ENCODE measurements at places on chromosomes 1 and 21.
A peak's percentile ranks its signal among the peaks of the same experiment; 100 is the strongest.

GRCh38 chr1:201359031-201359872 is 18.2 kb downstream of the TNNT2 start:
- DNase-seq: no peak

GRCh38 chr1:92822879-92823278 is 9.0 kb upstream of the RPL5 start:
- DNase-seq: no peak

DNA sequence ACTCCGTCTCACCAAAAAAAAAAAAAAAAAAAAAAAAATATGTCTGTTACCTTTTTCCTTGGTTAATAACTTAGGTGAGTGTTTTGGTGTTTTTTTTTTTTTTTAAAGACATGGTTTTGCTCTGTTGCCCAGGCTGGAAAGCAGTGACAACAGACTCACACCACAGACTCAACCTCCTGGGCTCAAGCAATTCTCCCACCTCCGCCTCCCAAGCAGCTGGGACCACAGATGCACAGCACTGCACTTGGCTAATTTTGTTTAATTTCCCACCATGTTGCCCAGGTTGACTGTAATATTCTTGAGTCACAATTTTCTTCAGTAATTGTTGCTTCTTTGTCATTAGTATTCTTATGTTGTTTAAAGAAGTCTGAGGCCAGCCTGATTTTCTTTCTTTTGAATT is 149.2 kb upstream of the SYT6 start:
- DNase-seq: no peak

GRCh38 chr1:19220991-19221390 is 10.9 kb upstream of the UBR4 start:
- no peak for DNase-seq

- DNase-seq: peak; percentile 99
Measured at GRCh38 chr1:15680561-15681348, 3.4 kb upstream of the PLEKHM2 start.

DNA sequence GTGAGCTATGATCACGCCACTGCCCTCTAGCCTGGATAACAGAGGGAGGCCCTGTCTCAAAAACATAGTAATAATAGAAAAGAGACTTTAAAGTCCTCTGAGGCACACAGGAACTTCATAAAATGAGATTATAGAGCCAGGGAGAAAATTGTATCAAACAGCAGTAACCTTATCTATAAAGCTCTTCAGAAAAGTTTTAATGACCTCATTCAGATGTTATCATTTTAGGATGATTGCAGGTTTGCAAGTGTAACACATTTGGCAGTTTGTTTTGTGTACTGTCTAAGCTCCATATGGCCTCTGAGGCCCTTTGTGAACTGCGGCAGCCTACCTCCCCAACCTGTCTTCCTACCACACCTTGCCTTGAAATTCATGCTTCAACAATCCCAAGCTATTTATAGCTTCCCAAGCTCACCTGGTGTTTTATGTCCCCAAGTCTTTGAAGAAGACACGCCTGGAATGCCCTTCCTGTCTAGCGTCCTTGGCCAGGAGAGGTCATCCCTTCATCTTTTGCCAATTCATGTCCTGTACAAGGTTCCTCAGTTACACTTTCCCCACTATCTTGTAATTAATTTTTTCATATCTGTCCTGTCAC is 8.5 kb upstream of the AKNAD1 start:
- DNase-seq: no peak

GRCh38 chr1:27591622-27592021 is 12.3 kb downstream of the AHDC1 start:
- DNase-seq: no peak

- no peak for DNase-seq
Measured at GRCh38 chr1:84781946-84782771, 91.9 kb upstream of the SSX2IP start.

DNA sequence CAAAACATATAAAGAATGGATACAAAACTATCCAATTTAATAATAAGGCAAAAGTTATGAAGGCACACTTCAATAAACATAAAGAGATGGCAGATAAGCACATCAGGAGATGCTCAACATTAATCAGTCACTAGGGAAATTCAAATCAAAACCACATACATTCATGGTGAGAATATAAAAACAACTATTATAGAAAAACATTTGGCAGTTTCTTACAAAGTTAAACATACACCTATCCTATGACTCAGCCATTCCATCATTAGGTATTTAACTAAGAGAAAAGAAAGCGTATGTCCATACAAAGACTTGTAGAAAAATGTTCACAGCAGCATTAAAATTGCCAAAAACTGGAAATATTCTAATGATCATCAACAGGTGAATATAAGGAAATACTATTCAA is 44.3 kb downstream of the KIFAP3 start:
- DNase-seq: no peak

- DNase-seq: no peak
Measured at GRCh38 chr1:223308136-223308535, 55.8 kb downstream of the SUSD4 start.

- no peak for DNase-seq
Measured at GRCh38 chr21:42503711-42504110, 7.7 kb upstream of the RSPH1 start.

GRCh38 chr1:232423591-232423990 is 206.3 kb downstream of the SIPA1L2 start:
- no peak for DNase-seq
